ENCODE measurements at places on chromosomes 16 and 17.

DNA sequence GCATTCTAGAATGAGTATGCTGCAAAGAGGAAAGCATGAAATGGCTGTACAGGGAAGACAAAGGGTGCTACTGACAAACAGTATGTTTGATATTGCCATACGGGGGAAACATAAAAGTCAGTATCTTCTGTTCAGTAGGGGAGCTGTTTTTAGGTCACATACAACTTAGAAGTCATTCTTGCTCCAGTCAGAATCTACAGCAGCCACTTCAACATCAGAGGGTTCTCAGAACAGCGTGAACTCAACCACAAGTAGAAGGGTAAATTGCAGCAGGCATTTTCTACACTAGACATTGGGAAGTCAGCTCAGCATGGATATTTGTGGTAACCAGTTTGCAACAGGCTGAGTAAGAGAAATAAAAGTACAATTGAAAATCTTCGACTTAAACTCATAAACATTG, 1241.8 kb upstream of the GOT2 start:
- DNase-seq, result no peak

DNA sequence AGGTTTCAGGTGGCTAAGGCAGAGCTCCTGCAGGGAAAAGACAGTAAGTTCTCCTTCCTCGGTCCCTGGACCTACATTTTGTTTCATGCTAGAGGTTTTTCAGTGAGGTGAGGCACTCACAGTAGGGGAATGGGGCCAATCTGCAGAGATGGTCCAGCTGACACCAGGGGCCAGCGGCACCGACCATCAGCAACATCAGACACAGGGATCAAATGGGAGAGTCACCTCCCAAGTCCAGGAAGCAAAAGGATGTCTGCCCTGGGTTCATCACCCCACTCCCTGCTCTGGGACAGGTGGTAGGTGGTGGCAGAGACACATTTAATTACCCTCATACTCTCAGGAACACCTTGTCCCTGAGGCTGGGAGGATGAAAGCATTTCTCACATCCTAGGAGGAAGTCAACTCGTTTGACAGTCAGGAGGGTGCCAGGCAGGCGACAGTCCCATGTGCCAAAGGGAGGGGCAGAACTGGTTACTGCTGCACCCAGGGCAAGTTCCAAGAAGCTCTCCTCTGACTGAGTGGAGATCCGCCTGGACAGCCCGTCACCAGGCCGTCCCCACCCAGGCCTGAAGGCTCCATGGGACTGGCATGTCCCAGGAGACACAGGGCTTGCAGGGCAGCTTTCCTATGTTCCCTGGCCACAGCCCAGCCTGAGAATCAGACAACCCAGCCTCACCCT, 19.2 kb downstream of the ATP6V0D1 start:
- DNase-seq, result no peak

GRCh38 chr16:88543230-88543813, 26.9 kb upstream of the ZC3H18 start:
- no peak for DNase-seq

DNA sequence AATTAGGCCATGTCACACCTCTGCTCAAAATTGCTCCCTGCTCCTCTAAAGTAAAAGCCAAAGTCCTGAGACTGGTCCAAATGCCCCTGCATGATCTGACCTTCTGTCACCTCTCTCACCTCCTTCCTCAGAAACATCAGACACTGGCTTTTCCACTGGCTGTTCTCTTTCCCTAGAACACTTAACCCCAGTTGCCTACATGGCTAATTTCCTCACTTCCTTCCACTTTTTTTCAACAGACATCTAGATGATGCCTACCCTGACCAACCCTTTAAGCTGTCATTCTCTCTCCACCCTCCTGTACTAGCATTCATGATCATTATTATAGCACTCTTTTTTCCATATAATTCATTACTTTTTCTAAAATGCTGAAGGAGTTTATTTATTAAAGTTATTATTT, 31.0 kb downstream of the CCT6B start:
- DNase-seq, result no peak

DNA sequence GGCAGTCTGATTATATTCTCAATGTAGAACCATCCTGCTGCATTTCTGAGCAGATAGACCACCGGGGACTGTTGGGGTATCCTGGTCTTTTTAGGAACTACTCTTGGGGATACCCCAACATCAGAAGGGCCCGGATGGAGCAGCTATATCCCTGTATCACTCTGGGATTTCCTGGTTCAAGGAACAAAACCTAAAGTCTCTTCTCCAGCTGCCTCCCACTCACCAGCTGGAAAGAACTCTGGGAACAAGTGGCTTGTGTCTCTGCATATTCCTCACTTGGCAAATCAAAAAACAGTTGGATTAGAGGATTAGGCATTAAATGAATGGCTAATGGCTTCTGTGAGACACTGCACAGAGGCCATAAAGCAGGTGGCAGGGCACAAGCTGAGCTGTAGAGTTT, 62.3 kb upstream of the HS3ST2 start:
- no peak for DNase-seq

DNA sequence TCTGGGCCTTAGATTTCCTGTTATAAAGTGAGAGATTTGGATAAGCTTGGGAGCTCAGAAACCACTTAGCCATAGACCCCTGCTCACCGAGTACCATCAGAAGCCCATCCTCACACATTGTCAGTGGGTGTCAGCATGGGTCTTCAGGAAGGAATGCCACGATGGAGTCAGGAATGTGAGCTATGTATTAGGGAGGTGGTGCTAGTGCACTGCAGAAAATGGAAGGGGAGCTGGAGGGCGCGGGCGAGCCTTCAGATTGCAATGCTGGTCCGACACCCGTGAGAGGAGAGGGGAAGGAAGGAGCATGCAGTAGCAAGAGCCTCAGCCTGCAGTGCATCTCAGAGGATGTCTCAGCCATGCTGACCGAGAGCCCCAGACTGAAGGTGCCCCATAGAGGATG, 294.5 kb downstream of the FOXL1 start:
- DNase-seq, result no peak

DNA sequence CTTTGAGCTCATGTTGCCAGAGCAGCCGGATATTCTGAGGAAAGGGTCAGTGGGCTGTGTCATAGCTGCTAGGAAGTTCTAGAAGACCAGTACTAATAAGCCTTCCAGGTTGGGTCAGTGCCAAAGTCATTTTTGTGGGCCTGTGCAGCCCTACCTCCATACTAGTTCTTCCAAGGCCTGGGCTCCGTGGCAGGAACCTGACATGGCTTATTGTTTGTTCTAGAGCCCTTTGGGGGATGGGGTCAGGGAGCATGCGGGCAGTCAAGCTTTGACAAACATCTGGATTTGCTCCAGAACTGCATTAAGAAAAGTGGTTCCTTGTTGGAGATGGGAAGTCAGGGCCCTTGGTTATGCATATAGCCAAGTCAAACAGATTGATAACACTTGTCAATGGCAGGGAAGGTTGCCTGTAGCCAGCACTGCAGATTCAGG, 7.6 kb downstream of the ALKBH5 start:
- DNase-seq, result no peak

GRCh38 chr17:81428948-81429774, 33.9 kb downstream of the BAHCC1 start:
- DNase-seq, result no peak

GRCh38 chr16:11253995-11254912, 1.8 kb downstream of the SOCS1 start:
- no peak for DNase-seq

Measured in effector memory CD4-positive, alpha-beta T cell (primary cell).